ENCODE measurements at places on chromosomes 5 and 9.

DNA sequence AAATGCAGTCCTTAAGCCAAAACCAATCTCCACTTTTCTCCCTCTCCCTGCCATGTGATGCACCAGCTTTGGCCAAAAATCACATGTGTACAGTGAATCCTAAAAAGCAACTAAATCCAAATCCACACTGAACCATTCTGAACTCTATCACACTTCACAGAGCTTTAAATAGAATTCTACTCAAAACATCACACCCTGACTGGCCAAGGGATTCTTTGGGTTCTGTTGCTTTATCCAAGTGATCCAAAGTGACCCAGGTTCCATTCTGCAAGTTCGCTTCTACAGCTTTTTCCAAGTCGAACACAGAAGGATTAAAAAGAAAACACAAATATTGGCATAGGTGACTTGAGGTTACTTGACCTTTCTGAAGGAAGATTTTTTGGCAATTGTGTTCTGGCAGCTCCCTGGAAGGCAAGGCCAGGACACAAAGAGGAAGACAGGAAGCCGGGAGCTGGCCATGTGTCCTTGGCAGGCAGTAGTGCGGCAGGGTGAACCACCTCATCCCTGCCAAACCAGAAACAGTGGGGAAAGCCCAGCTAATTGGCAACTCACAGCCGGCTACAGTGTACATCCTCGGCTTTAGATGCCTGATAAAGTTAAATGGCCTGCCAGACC lies 115.0 kb downstream of the NFIB start:
- DNase-seq = no peak

GRCh38 chr9:129291041-129291501 lies 113.0 kb upstream of the IER5L start:
- DNase-seq = no peak

DNA sequence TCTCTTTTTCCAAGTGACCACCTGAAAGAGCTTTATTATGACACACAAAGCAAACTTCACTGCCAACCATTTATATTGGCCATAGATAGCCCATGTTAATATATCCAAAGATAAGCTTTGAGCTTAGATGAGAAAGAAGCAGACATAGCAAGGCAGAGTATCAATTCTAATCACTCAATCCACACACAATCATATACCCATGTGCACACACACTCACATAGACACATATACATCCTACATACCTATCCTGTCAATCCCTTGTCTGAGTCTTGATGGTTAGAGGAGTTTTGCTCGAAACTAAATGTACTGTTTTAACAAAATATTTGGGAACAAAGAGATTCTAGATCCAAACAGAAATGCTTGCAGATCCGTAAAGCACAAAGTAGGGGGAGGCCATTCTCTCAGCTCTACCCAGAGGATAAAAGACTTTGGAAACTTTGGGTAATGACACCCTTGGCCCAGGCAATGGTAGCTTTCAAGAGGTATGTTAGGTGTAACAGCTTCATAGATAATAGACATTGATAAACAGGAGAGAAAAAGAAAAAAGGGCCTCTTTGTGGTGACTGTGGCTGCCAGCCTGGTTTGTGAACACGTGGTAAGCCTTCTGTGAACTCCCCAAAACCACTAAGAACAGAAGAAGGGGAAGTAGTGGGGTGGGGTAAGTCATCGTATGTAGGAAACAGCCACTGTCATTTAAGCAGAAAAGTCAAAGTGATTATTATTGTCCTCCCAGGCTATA lies 121.6 kb downstream of the TLR4 start:
- DNase-seq = no peak

DNA sequence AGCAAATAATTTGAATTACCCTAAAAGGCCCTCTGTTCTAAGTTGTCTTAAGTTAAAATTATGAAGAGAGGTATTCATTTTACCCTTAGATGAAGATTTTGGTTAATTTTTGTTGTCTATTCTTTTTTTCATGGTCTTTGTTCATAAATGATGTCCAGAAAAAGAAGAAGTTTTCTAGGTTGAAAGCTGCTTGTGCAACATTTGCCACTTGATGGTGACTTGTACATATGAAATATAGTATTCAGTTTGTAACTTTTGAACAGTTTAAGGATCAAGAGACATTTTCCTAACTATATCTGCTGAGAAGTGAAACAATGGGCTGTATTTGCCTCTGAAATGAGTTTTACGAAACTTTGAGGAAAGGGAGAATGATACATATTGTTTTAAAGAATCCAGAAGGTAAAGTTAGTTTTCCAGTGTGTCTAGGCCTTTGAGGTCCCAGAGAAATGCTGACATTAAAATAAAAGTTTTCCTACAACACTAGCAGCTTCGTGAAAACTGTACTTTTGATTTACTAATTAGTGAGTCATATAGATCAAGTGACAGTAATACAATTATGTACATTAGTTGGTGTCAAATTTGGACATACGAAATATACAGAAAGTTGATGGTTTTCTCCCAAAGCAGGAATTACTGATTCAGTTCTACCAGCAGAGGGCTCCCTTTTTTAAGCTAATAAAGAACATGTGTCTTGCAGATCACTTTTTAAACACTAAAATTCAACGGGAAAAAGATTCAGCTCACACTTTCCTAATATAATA lies 70.5 kb downstream of the PIK3R1 start:
- DNase-seq = peak; percentile 73

GRCh38 chr9:129436751-129437625 lies 183.9 kb downstream of the C9orf50 start:
- DNase-seq = no peak

DNA sequence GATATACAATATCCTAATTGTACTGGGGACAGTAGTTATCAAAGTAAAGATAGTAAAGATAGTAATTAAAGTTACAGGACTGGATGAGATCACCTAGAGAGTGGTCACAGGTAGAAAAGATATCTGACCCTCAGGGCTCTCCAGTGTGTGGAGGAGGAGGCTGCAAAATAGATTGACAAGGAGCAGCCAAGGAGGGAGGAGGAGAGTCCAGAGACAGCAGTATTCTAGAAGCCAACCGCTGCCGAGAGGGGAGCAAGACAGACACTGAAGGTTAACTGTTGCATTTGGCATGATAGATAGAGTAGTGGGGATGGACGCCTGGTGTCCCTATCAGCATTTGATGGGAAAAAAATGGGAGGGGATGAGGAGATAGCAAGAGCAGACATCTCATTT lies 17.0 kb upstream of the F2RL1 start:
- no peak for DNase-seq

DNA sequence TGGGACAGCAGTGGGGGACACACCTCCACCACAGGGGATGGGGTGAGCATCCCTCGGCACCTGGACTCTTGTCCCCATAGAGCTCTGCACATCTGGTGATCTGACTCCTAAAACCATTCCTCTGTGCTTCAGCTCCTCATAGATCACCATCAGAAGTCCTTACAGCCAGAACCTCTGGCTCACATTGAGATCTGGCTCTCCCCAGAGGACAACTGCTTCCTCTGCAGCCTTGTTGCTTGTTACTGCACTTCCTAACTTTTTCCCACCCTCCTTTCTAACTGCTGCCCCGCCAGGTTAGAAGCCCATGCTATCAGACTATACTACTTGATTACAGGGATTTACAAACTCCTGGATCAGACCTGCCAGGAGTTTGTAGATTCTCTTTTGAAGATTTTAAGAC lies 64.5 kb downstream of the ARSB start:
- DNase-seq = peak; percentile 11

DNA sequence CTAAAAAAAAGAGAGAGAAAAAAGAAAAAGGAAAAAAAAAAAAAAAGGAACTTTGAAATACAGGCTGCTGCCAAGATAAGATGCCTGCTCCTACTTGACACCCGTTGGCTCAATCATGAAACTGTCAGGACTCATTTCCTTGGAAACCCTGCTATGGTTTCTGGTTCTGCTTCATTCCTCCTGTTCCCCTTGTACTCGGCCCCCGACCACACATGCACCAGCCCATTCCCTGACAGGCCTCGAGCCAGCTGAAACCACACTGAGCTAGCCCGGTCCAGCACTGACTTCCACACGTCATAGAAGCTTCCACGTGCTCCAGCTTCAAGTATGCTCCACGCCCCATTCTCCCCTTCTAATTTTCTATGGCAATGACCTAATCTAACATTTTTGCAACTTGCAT lies 93.2 kb downstream of the MYO10 start:
- no peak for DNase-seq

DNA sequence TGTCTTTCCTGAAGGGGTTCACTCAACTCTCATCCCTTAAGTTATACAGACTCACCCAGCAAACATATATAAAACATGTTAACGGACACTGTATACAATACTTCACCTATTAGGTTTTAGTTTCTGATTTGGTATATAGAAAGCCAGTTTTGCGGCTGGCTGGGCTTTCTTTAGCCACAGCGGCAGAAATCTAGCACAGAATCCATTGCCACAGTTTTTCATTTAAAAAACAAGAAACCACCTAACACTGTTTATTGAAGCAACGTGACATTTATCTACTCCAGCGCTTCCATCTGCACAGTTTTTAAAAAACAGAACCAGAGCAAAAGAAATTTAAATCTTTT lies 67.3 kb downstream of the SNX30 start:
- no peak for DNase-seq

DNA sequence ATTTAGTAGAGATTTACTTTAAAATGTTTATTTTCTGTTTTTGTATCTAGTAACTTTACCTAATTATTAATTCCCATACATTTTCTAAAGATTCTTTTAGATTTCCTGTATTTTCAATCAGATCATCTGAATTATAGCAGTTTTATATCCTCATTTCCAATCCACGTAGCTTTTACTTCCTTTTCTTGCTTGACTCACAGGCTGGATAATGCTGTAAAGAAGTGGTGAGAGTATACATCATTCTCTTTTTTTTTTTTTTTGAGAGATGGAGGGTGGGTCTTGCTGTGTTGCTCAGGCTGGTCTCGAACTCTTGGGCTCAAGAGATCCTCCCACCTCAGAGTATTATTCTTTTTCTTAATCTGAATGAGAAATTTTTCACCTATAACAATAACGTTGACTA lies 11.2 kb upstream of the SETX start:
- no peak for DNase-seq

- no peak for DNase-seq
Observed at GRCh38 chr9:137879566-137880150, 2.1 kb downstream of the CACNA1B start.

DNA sequence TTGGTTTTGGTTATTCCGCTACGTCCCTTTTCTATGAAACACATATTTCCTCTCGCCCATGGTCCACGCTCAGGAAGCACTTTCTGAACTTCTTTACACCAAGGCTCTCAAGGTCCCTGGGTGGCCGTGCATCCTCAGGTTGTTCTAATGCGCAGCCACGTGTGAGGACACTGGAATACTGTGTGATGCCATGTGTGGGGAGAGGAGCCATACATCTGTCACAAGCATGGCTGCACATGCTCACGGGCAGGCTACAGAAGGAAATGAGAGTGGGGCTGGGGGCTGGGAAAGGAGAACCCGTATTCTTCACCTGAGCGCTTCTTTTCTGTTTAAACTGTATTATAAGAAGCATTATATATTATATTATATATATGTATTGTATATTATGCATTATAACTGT lies 36.7 kb downstream of the PRRT1B start:
- DNase-seq = no peak

- DNase-seq = no peak
Observed at GRCh38 chr5:176899296-176899891, at the start of gene HK3. Gene HK3, minus strand, starts transcription at chr5:176899346. Its CDS starts 3,187 bp downstream, at chr5:176896159.

DNA sequence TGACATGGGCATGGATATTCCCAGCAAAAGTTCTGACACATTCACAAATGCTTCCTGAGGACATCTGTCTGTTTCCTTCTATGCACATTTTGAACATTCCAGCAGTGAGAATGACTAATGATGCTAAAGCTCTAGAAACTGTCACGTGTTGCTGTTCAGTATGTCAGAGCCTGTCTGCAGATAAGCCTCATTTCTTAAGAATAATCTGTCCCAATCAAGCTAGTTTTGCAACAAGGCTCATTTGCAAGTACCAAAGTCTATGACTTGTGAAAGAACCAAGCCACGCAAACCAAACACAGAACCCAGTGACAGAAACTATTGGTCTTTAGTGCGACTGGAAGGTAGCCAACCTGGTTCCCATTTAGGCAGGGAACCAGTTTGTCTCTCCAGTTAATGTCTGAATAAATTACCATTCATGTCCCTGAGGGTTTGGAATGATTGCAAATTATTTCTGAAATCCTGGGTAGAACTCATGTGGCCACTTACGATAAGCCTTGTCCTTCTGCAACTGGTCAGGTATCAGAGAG lies 178.5 kb downstream of the C9orf152 start:
- DNase-seq = peak; percentile 93

DNA sequence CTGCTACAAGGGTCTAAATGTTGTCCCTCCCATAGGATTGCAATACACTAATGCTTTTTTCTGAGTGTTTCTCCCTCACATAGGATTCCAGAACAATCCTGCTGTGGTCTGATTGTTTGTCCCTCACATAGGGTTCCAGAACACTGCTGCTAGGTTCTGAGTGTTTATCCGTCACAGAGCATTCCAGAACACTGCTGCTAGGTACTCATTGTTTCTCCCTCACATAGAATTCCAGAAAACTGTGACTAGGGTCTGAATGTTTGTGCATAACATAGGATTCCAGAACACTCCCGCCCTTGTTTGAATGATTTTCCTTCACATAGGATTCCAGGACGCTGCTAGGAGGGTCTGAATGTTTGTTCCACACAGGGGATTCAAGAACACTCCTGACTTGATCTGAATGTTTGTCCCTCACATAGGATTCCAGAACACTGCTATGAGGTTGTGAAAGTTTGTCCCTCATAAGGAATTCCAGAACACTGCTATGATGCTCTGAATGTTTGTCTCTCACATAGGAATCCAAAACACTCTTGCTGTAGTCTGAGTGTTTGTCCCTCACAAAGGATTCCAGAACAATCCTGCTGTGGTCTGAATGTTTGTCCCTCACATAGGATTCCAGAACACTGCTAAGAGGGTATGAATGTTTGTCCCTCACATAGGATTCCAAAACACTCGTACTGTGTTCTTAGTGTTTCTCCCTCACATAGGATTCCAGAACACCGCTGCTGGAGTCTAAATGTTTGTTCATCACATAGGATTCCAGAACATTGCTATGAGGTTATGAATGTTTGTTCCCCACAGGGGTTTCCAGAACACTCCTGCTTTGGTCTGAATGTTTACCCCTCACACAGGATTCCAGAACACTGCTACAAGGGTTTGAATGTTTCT lies 213.5 kb downstream of the FOXD4L6 start:
- no peak for DNase-seq

DNA sequence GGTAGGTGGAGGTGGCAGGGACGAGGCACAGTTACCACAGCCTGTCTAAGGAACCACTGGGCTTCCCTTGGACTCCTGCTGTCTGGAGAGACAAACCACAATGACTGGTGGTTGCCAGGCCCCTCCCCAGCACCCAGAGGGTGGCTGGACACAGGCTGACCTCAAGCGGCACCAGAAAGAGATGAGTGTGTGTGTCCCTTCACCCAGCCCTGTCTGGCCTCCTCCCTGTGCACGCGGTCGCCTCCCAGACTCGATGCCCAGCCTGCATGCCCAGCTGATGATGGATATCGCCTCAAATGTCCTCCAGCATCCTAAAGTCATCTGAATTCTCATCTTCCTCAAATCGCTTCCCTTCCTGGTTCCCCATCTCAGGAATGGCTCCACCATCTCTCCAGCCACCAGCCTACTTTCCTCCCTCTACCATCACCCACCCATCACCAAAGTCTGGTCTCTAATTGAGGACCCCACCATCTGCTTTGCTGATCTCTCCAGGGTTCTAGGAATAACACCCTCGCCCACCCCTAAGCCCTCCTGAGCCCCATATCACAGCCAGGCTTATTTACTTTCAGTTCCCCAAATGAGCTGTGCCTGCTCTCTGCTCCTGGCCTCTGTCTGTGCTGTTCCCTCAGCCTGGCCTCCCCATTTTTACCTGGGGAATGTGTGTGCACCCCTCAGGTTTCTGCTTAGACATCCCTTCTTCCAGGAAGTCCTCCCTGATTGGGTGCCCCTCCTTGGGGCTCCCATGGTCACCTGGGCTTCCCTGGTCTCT lies 52.5 kb upstream of the GGTA1 start:
- DNase-seq = no peak

- DNase-seq = no peak
Observed at GRCh38 chr5:144048259-144048856, 122.1 kb downstream of the YIPF5 start.

All from SW 1271 (cell line).